ENCODE measurements at places on chromosomes 4 and X.

GRCh38 chr4:150145946-150146340 lies 67.7 kb downstream of the DCLK2 start:
- DNase-seq, result no peak

- no peak for DNase-seq
Observed at GRCh38 chr4:78689261-78689660, 86.9 kb upstream of the BMP2K start.

DNA sequence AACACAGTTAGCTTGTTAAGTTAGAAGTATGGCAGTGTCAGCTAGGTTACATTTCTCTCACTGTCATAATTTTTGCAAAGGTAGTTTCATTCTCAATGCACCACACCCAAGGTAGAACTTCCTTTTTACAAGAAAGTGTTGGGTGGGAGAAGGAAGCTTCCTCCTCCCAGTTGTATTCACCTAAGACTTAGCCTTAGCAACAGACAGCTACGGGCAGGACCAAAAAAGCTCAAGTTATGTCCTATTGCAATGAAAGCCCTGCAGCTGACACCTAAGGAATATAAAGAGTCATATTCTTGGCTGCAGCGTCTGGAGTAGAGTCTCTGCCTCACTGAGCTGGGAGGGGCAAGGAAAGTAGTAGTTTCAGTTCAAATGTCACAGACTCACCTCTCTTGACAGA lies 25.1 kb upstream of the PRDM8 start:
- DNase-seq, result no peak

- no peak for DNase-seq
Observed at GRCh38 chr4:57249083-57249482, 138.9 kb upstream of the IGFBP7 start.

DNA sequence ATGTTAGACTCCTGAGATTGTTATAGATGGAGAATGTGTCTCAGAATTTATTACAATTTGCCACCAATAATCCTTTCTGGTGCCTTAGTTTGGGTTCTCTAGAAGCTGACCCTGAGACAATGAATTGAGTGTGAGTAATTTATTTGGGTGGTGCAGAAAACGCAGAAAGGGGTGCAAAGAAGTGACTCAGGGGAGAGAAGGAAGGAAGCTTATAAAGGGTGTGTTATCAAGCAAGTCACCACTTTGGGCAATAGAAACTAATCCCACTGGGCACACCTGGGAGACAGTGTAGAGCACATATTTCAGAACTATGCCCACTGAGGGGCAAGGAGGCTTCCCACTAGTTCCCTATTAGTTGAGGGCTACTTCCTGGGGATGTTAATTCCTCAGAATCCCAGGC lies 320.6 kb downstream of the MID1IP1 start:
- no peak for DNase-seq

- DNase-seq, result no peak
Observed at GRCh38 chr4:77310931-77311330, 153.9 kb downstream of the CCNG2 start.

GRCh38 chrX:134982748-134983147 lies 8.0 kb upstream of the SMIM10 start:
- no peak for DNase-seq

GRCh38 chr4:38563707-38564495 lies 100.1 kb upstream of the KLF3 start:
- DNase-seq, result no peak

DNA sequence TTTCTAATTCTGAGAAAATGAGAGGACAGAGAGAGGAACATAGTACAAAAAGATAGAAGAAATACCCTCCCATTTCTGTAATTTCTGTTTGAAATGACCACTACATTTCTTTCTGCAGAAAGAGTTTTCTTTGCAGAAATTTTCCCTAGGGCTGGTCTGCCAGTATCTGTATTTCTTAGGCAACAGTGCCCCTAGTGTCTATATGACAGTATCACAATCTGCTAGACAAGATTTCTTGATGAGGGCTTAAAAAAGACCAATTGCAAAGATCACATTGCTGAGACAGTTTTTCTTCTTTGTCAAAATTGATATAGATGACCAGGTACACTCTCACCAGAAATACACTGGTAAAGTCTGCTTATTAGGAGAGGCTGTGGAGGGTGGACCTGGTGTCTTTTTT lies 81.0 kb upstream of the ZDHHC15 start:
- no peak for DNase-seq

- DNase-seq, result no peak
Observed at GRCh38 chr4:28179126-28179525, 1318.5 kb downstream of the STIM2 start.

DNA sequence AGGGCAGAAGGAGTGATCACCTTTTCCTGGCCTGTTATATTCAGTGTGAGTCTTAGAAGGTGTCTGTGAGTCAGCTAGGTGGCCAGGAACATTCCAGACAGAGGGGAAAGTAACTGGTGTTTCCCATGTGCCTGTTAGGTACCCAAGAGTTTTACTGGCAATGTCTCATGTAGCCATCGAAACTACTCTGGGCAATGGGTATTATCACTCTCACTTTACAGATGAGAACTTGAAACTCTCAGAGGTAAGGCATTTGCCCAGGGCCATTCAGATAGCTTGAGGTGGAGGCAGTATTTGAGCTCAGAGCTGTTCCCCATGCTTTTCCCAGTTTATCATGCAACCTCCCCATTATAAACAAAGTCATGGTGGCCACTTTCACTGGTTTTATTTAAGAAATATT lies 80.4 kb upstream of the NHS start:
- DNase-seq, result no peak

- no peak for DNase-seq
Observed at GRCh38 chr4:134216411-134216810, 14.8 kb upstream of the PABPC4L start.

DNA sequence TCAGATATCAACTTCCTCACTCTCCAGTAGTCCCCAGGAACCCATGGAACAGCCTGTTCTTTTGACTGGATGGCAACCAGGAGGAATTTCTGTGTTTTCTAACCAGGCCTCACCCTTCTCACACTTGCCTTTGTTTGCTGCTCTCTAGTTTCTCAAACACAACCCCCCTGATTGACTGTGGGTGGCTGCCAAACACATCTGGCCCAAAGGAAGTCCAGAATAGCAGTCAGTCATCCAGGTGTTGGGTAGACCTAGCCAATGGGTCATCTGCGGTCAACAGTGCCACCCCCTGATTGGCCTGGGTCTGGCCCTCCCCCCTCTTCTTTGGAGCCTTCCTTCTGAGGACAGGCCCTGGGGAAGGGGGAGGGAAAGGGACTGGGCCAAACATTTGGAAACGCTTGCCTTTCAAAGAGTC lies 53.7 kb downstream of the MSX1 start:
- DNase-seq, result no peak

DNA sequence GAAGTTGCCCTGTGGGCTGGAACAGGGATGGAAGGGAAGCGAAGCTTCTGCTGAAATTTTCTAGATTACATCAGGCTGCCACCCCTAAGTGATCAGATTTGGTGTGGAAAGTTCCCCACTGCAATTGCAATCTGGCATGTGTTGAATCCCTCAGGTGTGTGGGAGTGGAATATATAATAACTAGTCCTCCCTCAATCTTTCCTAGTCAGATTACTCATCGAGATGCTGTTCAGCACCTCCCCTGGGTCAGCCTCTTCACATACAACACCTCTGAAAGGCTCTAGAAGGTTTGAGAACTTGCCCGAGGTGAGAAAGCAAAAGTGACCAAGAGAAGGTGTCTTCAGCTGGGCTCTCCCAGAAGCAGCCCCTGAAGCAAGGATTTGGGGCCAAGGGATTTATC lies 336.8 kb downstream of the BCOR start:
- DNase-seq, result no peak

GRCh38 chrX:108590496-108590895 lies 145.9 kb downstream of the IRS4 start:
- DNase-seq, result no peak

GRCh38 chr4:48698029-48698971 lies 81.8 kb downstream of the FRYL start:
- DNase-seq, result no peak

- no peak for DNase-seq
Observed at GRCh38 chrX:23857363-23857762, 50.4 kb downstream of the APOO start.

DNA sequence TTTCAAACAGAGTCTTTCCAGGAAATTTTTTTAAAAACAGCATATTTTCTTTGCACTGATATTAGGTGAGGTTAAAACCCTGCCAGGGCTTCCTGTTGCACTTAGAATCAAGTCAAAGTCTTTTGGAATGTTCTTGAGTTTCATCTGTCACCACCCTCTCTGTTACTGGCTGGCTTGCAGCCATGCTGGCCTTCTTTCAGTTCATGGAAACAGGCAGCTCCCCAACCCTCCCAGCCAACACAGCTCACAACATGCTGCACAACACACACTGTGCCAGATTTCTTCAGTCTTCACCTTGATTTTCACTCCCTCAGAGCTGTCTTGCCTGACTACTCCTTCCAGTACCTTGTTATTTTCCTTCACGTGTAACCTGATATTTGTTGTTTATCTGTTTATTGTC lies 129.5 kb downstream of the KCNIP4 start:
- no peak for DNase-seq

DNA sequence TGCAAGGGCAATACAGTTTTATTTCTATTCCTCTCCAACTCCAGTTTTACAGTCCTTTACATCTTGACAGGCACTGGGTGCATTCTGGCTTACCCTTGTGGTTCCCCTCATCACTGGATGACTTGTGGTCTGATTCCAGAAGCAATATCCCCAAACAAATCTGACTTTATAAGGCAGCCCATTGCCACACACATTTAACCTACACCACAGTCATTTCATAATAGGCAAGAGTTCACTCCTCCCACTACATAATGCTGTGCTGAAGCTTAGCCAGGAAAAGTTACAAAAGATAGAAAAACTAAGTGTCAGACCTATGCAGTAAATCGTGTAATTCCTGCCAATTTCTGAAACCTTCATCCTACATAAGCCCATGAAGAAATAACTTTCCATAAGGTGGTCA lies 82.9 kb upstream of the MID1IP1 start:
- DNase-seq, result no peak

GRCh38 chrX:111372086-111372485 lies 39.9 kb downstream of the DCX start:
- no peak for DNase-seq

- no peak for DNase-seq
Observed at GRCh38 chrX:72609313-72609712, 36.7 kb upstream of the HDAC8 start.

DNA sequence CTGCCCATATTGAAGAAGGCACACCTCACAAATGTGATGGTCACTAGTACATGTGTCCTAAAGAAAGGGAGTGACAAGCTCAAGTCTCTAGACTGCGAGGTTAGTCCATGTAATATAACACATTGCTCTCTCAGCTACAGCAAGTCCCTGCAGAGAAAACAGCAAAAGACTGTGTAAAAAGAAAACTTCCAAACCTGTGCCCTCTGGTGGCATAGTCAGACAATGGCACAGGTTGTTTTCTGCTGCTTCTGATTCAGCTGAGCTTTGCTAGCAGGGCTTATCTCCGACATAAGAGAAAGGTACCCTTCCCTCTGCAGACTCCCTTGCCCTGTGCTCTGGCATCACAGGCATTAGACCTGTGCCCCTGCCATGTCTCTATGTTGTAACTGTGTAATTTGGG lies 1.4 kb upstream of the SERPINA7 start:
- DNase-seq, result no peak

DNA sequence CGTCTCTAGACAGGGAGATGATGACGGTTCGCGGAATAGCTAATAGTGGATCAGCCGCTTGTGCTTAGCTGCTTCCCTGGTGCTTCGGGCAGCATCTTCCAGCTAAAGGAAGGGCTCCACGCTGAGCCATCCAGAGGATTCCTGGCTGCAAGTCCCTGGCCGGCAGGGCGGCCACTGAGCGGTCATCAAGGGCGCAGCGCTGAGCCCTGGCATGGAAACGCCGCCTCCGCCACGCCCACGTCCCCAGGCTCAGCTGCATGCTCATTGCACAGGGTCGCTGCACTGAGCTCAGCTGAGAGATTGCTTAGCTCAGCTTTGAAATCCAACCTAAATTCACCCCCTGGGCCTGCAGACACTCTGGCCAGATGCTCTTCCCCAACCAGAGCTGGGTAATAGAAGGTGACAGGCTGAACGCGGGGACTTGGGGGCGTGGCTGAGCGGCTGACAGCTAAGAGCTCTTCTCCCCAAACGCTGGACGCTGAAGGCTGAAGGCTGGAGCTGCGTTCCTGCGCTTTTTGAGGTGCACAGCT lies 118.2 kb upstream of the KIT start:
- DNase-seq, result no peak

DNA sequence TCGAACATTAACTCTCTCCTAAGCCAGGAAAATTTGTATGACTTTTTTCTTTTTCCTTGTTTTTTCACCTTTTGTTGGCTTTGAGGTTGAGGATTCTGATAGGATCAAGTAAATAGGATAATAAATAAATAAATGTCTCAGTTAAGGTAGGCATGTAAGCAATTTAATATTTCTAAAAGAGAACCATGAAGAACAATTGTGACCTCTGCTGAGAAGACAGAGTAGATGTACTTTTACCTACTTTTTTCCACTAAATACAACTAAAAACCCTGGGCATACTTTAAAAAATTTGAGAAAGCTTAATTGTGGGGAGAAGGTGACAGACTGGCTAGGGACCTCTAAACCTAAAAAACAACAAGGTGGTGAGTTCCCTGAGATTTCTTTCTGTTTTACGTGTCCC lies 31.6 kb upstream of the CLNK start:
- no peak for DNase-seq

- no peak for DNase-seq
Observed at GRCh38 chr4:89800012-89800516, 36.9 kb downstream of the SNCA start.

GRCh38 chr4:181376058-181376457 lies 867.1 kb upstream of the TENM3 start:
- DNase-seq, result no peak

DNA sequence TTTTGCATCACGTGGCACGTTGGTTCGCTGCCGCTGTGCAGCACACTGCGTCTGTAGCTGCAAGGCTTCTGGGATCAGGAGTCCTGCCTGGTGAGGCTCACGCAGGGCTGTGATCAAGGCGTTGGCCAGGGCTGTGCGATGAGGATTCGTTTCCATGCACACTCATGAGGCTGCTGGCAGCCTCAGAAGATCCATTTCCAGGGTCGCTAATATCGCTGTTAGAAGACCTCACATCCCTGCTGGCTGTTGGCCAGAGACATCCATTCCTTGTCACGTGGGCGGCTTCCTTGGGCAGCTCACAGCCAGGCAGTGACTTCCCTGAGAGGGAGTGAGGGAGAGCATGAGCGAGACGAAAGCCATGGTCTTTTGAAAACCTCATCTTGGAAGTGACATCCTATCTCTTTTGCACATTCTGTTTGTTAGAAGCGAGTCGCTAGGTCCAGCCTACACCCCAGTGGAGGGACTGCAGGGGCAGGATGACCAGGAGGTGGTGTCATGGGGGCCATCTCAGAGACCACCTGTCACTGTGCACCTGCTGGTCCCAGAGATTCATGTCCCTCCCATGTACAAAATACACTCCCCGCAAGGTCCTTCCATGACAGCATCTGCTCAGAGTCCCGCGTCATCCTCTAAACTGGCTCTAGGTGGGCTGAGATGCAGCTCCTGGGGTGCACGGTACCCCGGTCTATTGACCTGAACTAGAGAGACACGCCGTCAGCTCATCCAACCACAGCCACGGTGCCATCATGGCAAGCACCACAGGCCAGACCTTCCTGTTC lies 12.2 kb downstream of the RGS12 start:
- DNase-seq, result no peak
